ENCODE measurements at places on chromosomes 1 and 21.

GRCh38 chr1:90722874-90723589 lies 5.9 kb upstream of the BARHL2 start:
- no peak for DNase-seq

DNA sequence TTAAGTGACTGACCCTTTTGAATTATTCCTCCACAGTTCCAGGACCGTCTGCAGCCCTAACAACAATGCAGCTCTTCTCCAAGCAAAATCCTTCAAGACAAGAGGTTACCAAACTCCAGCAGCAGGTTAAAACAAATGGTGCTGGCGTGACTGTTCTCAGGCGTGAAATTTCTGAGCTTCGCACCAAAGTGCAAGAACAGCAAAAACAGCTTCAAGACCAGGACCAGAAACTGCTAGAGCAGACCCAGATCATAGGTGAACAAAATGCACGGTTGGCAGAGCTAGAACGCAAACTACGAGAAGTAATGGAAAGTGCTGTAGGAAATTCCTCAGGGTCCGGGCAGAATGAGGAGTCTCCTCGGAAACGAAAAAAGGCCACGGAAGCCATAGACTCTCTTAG lies 25.7 kb upstream of the DEGS1 start:
- no peak for DNase-seq

DNA sequence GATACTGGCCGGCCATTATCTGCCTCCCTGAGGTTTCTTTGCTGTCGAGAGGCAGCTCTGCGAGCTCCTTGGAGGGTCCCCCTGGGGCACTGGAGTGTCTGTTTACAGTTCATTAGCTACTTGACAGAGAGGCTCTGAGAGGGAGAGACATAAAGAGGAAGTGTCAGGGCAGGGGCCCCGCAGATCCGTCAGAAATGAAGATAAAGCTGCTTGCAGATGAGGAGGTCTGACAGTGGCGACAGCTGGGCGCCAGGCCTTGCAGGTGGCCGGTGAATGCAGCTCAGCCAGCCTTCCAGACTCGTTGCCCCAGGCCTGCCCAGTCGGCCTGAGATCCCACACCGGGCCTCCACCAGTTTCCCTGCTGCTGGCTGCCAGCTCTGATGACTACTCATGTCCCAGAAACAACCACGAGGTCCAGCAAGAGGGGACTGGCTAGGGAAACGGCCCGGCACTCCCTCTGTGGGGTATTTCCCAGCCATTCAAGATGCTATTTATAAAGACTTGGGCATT lies 84.7 kb downstream of the DISP3 start:
- DNase-seq = no peak

- DNase-seq = no peak
Observed at GRCh38 chr1:183630748-183631147, 4.8 kb downstream of the ARPC5 start.

GRCh38 chr1:209790286-209791193 lies 6.2 kb upstream of the C1orf74 start:
- DNase-seq = no peak

DNA sequence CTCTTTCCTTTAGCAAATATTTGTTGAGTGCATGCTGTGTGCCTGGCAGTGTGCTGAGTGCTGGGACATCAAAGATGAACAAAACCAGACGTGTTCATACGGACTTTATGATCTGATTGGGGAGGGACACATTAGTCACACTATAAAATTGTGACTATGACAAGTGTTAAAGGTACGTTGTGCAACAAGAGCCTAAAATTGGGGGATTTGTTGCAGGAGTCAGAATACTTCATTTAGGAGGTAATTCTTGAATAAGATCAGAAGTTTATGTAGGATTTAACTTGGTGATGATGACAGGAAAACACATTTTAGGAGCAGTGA lies 29.6 kb downstream of the B3GALT2 start:
- DNase-seq = no peak

- DNase-seq = no peak
Observed at GRCh38 chr1:52602856-52603600, 857 bp downstream of the GPX7 start.

GRCh38 chr21:35019631-35020032 lies 29.5 kb downstream of the RUNX1 start:
- no peak for DNase-seq

DNA sequence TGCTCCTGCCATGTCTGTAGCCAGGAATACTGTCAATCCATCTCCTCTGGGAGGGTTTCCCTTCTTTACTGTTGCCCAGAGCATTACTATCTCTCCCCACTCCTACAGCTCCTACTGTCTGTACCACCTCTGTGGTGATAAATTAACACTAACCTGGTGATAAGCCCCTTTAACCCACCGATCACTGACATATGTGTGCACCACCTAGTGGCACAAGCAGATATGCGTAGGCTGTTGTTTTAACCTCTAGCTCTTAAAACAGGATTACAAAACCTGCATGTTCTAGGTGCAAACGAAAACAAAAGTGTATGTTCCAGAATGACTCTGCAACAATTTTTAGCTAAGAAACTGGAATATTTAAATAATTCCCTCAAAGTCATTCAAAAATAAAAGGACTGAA lies 93.9 kb upstream of the BEND5 start:
- no peak for DNase-seq

- DNase-seq = no peak
Observed at GRCh38 chr1:19793360-19794046, 6.2 kb downstream of the TMCO4 start.

GRCh38 chr1:81836007-81836626 lies 35.4 kb downstream of the ADGRL2 start:
- no peak for DNase-seq

- DNase-seq = no peak
Observed at GRCh38 chr1:60413091-60413490, 339.5 kb upstream of the C1orf87 start.

GRCh38 chr1:245298781-245299180 lies 144.0 kb downstream of the KIF26B start:
- DNase-seq = no peak

DNA sequence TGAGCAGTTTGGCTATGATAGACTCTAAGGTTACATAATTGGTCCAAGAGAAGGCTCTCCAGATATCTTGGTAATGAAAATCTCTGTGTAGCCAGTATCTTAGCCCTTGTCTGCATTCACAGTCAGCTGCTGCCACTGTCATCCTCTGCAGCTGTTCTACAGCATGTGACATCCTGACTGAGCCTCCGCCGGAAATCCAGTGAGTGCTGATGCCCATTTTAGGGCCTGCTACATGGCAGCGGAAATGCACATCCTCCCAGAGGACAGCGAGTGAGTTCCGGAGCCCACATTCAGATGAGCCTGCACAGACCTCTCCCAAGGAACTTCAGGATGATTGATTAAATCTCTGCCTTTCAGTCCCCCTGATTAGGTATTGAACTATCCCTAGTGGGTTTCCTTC lies 237.1 kb downstream of the HHIPL2 start:
- DNase-seq = peak; percentile 55
